Omental fat pad (tissue), 4 donors: ENCODE measurements at places on chromosomes 3 and 15. TPM values are rescaled to one million over a fixed set of nuclear protein-coding genes. Genes with fewer than 3 reads are reported as not detected.

The SUSD5 gene
- 2.3 TPM for total RNA-seq

The MRPL46 gene
- 26.5 TPM for total RNA-seq

The CD200R1 gene
- 4.3 TPM for total RNA-seq

The ANKUB1 gene
- total RNA-seq = not detected

The MLF1 gene
- 15.6 TPM for total RNA-seq

The GNB4 gene
- total RNA-seq = 16.9 TPM

The MAGEL2 gene
- total RNA-seq = 0.79 TPM

The RBPMS2 gene
- 3.0 TPM for total RNA-seq

The ARPP21 gene
- 0.28 TPM for total RNA-seq

The ADAMTS9 gene
- 203 TPM for total RNA-seq

The NECTIN3 gene
- 29.6 TPM for total RNA-seq

The ALDH1A3 gene
- 61.3 TPM for total RNA-seq

The ABI3BP gene
- total RNA-seq = 155 TPM

The RARRES1 gene
- total RNA-seq = 182 TPM

The PROS1 gene
- 60.8 TPM for total RNA-seq

The SOX2 gene
- total RNA-seq = not detected

The RTP3 gene
- total RNA-seq = not detected

The ISL2 gene
- 1.1 TPM for total RNA-seq

GRCh38 chr15:42392309-42393024, 33.2 kb downstream of the CAPN3 start:
- no peak for DNase-seq

DNA sequence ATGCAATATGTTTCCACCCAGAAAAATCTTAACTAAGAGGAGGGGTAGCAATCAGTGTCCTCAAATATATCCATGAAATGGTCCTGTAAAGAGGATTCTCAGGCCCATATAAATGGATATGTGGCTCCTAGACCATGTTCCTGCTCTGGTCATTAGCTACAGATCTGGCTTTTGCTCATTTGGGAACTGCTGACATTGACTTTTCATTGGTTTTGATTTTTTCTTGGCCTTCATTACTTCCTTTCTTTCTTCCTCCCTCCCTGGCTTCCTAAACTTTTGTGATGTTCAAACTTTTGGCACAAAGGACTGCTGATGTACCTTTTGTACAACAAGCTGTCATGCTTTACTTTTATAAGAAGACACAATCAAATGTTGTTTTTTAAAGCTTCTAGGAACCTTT, 41.6 kb upstream of the SNRK start:
- no peak for DNase-seq

DNA sequence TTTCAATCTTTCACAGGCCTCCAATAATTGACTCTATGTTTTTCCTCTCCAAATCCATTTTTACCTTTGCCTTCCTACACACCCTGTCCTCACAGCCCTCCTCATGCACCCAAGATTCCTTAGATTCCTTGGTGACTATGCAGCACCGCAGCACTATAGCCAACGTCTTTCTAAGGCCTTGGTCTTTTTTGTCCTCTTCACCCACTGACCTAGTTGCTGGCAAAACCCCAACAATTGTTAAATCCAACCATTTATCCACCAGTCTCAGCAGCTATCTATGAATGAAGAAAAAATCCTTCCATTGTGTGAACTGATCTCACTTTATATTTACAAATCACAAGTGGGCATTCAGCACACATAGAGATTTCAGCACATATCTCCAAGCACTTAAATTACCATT, 203.9 kb downstream of the VGLL3 start:
- DNase-seq = no peak

GRCh38 chr3:119989981-119990655, 104.1 kb downstream of the GSK3B start:
- no peak for DNase-seq

DNA sequence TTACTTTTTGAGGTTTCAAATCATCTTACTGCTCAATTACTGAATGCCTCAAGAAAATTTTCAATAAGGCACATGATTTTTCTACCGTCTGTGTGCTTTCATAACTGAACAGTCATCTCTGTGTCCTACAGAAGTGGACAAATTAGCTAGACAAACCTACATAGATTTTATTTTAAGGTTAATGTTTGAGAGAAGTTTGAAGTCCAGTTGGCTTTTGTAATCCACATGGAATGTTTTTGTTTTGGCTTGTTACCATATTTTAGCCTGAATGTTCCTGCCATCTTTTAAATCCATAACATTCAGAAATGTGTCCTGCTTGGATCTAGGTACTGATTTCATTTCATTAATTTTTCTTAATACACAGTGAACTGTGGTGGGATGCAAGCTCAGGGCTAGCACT, 730.1 kb downstream of the IGSF11 start:
- DNase-seq = no peak

DNA sequence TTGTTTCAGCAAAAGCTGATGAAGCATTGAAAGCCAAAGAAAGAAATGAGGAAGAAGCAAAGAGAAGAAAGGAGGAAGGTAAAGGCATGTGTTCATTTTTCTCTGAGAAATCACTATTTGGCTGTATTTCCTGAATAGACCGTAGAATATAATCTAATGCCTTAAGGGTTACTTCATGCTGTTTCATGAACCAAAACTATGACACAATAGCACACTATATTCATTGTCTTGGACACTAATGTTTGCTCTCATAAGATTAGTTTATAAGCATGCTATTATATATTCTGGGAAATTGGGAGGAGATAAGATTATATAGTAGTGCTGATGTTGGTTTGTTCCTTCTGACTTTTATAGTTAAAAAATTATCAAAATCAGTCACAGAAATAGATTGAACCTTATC, 110.1 kb upstream of the MLF1 start:
- DNase-seq = no peak

DNA sequence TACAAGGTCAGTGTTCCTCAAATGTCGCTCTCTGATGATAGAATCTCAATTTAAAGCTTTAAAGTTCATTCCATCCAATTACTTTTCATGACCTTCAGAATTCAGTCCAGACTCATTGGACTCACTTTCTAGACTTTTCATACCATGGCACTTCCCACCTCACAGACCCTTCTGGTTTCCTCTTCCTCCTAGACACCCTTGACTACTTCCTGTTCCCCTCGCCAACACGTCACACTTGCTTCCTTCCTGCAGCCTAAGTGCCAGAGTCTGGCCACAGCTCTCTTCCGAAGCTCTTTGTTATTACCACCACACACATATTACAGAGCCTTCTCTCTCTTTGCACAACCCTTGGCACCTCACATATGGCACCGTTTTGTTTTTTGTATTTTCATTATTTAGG, 59.1 kb upstream of the UMPS start:
- DNase-seq = no peak

GRCh38 chr3:126845920-126846715, 136.8 kb upstream of the PLXNA1 start:
- DNase-seq = no peak

DNA sequence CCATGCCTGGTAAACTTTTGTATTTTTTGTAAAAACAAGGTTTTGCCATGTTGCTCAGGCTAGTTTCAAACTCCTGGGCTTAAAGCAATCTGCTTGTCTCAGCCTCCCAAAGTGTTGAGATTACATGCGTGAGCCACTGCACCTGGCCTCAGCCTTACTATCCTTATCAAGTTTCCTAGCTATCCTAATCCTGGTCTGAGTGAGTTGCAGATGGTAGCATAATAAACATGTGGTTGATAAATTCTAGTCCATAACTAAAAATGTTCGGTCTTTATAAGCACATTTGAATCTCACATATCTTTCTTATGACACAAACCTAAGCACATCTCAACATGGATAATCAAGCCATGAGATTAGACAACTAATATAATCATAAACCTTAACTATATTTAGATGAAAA, 18.5 kb downstream of the NPHP3 start:
- no peak for DNase-seq

GRCh38 chr3:58580826-58581327, 3.7 kb upstream of the FAM107A start:
- no peak for DNase-seq

DNA sequence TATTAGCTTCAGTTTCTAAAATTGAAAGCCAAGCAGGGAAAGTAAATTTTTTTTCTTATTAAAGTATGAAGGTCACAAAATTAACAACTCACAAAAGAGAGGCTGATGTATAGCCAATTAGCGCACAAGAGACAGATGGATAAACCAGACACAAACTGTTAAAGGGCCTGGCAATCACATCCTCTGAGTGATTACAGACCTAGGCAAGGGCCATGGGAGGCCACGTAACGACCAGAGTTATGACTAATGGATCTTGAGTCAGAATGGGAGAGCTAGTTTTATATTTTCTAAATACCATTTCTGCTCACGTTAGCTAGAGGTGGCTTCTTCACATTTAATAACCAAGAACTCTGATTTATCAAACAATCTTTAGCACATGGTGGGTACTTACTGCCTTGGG, 17.8 kb upstream of the SCAMP5 start:
- DNase-seq = no peak

GRCh38 chr15:35602836-35603235, 56.9 kb upstream of the DPH6 start:
- no peak for DNase-seq

- DNase-seq = no peak
Observed at GRCh38 chr15:87312221-87312620, 944.3 kb downstream of the NTRK3 start.

DNA sequence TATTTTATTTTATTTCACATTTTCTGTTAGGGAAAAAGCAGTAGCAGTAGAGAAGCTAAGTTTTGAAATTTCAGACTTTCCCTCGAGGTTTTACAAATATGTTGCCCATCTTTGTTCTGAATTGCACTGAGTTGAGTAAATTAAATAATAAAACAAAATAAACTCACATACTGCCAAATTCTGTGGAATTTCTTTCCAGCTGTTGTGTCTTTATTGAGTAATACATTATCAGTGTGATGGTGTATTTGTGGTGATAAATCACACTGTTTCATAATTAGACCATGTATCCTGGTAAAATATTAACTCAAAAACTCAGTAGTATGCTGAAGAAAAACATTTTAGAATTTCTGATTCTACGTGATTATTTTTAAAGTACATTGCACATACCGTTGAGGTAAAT, 592.1 kb downstream of the SI start:
- no peak for DNase-seq

DNA sequence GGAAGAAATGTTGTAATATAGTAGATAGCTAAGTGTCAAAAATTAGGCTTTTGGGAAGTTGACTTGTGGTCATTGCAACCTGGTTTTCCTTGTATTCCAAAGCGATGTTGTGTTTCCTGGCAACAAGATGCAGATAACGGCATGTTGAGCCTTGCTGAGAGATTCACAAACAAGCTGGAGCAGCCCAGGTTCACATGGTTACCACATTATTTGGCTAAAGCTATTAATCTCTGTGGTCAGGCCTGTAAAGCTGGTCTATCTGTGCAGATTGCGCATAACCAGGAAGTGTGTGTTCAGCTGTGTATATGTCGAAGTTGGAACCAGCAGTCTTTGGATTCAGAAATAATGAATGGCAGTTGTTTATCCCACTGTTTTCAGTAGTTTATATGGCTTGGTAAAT, 6.6 kb downstream of the TIPARP start:
- no peak for DNase-seq

- no peak for DNase-seq
Observed at GRCh38 chr3:21372316-21372715, 378.7 kb downstream of the ZNF385D start.

DNA sequence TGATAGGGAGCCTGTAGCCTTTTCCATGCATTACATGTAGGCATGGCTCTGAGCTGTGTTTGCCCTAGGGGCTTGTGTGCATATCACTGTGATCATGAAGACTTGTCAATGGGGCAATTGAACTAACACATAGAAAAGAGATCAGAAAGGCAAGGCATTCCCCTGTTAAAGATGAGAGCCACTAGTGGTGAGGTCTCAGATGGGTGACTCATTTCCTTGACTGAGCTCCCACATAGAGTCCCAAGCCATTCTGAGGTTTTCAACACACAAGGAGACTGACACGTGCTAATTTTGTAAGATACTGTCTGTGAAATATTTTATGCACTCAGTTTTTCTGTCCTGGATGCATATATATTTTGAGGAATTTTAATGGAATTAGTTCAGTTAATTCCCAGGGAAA, 53.8 kb downstream of the SAMMSON start:
- no peak for DNase-seq

GRCh38 chr15:96353930-96354730, 23.6 kb downstream of the NR2F2 start:
- DNase-seq = no peak

DNA sequence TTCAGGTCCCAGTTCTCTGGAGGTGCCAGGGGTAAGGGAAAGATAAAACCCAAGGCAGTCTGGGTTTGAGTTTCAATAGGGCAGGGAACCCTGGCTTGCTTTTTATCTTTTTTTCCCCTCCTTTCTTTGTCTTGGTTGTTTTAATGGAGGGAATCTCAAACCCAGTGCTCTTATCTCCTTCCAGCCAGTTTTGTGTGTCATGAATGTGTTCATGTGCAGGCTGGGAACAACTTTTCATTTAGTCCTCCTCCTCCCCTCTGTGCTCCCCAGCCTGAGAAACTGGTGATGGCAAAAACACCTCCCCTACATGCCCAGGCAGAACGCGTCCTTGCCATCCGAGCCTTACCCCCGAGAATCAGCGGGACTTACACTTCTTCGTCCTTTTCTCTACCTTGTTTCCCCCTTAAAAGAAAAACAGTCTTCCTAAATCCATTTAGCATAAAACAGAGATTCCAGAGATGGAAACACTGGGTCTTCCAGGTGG, 10.9 kb downstream of the SEMA3G start:
- DNase-seq = peak; percentile 16

- no peak for DNase-seq
Observed at GRCh38 chr3:194879126-194879877, 193.6 kb downstream of the FAM43A start.

GRCh38 chr3:81503026-81503425, 258.4 kb downstream of the GBE1 start:
- DNase-seq = no peak

- DNase-seq = no peak
Observed at GRCh38 chr15:49855917-49856637, 235.2 kb downstream of the DTWD1 start.

GRCh38 chr3:113234688-113235260, 23.4 kb downstream of the BOC start:
- DNase-seq = no peak
